ENCODE measurements at places on chromosomes 3 and 15. TPM values are rescaled to one million over a fixed set of nuclear protein-coding genes. Genes with fewer than 3 reads are reported as not detected.

DNA sequence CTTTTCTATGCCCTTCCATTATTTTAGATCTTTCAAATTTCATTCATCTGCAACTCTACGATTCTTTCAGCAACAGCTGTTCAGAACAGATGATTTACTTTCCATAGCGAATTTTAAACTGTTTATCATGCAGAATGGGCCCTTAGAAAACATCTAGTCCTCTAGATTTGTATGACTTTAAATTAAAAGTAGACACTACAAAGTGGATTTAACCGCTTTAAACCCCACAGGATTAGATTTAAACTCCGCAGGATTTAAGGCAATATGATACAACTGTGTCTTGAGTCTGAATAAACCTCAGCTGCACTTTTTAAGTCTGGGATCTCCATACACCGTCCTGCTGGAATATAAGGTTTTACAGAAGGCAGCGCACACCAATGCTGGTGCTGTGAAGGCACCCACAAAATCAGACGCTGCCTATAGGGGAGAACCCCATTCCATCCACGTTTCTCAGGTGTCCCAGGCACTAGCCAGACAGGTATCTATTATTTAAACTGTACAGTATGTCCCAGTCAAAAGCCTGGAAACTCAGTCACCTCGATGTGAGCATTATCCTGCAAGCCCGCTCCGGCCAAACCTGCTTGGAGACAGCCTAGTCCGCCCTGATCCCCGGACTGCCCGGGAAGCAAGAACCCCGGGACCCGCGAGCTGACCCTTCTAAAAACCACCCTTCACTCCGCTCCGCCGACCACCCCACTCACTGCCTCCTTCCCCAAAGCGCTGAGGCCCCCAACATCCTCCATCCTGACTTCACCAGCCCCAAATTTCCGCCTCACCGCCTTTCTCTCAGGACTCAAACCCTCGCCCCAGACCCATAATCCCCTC lies 768 bp downstream of the ANO10 start:
- ATAC-seq: peak; percentile 1

DNA sequence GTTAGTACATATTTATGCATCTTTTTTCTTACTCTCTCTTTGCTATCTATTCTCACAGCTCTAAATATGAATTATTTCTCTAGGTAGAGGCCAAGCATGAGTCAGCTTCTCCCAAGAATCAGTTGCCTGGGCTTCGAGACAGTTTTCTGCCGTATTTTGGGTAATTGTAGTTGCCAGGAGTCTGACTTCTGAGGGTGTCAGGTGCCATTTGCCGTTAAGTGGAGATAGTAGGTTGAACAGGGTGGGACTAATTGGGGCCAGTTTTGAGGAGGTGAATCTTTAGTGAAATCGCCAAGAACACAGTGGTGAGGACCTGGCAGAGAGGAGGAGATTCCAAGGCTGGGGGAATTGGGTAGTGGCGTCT lies 7.8 kb upstream of the NRROS start:
- ATAC-seq: no peak

DNA sequence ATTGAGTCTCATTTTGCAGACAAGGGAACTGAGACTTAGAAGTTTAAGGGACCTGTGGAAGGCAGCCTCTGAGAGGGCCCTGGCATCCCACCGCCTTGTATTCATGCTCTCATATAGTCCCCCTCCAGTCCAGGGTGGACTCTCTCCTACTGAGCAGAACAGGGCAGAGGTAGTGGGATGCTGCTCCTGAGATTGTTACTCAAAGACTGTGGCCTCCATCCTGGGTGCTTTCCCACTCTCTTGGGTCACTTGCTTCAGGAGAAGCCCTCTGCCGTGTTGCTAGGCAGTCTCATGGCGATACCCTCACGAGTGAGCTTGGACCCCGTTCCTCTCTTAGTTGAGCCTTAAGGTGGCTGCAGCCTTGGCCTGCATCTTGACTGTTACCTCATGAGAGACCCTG lies 22.2 kb upstream of the ADCY5 start:
- no peak for ATAC-seq

DNA sequence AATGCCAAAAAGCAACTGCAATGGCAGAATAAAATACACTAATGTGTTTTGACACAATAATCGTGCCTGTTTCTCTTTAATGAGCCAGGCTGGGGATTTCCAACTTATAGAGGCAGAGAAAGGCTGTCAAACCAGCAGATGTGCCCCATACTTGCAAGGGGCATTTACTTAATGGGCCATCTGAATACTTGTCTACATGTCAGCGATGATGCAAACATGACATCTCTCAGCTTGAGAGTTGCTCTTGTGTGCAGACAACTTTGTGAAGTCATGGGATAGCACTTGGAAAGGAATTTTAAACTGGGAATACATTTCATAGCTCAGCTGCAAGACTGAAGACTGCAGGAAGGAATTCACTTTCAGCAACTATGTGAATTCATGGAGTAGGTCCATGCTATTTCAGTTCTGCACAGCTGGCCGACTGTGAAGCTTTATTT lies 127.4 kb upstream of the ADAMTS9 start:
- ATAC-seq: peak; percentile 49

- ATAC-seq: peak; percentile 34
Measured at GRCh38 chr15:85620690-85621049, 174.1 kb downstream of the KLHL25 start.

DNA sequence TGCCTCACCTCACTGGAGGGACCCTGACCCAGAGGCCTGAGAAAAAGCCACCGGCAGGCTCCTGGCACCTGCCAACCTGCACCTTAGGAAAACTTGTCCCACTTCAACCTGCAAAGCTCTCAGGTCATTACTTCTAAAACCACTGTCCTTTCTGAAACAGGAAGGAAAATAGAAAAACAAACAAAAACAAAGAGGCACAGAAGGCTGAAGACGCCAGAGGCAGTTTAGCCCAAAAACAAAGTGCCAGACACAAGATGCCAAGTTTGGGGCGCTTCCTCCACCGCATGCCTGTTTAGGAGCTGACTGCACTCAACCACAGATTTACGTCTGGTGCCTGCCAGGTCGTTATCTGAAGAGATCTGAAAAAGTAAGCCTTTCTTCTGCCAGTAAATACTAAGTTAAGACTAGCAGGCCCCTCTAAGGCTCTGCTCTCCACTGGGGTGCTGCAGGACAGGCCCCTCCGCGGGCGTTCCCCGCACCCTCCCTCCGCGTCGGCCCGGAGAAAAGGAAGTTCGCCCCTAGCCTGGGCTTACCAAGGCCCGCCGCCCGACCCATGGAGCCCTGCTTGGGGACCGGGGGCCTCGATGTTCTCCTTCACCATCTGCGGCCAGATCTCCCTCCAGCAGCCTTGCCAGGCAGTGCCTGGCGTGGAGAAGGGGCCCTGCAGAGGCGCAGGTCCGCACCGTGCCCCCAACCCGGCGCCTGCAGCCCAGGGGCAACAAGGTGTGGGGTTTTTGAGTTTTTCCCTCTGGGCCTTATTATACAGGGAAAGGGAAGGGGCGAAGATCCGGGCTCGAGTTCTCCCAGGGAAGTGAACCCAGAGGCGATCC lies 1.3 kb downstream of the GOLGA8A start:
- peak; percentile 54 for ATAC-seq

Gene MYO5C
- 0.69 TPM for total RNA-seq

Gene VEPH1
- total RNA-seq: 3.0 TPM

Gene CTDSPL
- 6.6 TPM for total RNA-seq
